NCI-H446 (cell line): ENCODE measurements at places on chromosomes 13 and 19.

GRCh38 chr13:24263632-24264031 lies 45.7 kb upstream of the C1QTNF9 start:
- DNase-seq = no peak

- no peak for DNase-seq
These were observed 212.5 kb upstream of the IRS2 start for GRCh38 chr13:109998684-109999533.

GRCh38 chr19:48933382-48933932 lies at the start of gene DHDH:
DHDH (plus strand) TSS chr19:48933699; CDS start chr19:48933722, 23 bp downstream.
- peak; percentile 79 for DNase-seq

- DNase-seq = peak; percentile 80
These were observed 20.2 kb downstream of the BBC3 start for GRCh38 chr19:47210689-47211316.

GRCh38 chr13:75607447-75607846 lies 28.7 kb upstream of the LMO7 start:
- DNase-seq = no peak

GRCh38 chr19:3131168-3131567 lies 4.7 kb upstream of the GNA15 start:
- no peak for DNase-seq

DNA sequence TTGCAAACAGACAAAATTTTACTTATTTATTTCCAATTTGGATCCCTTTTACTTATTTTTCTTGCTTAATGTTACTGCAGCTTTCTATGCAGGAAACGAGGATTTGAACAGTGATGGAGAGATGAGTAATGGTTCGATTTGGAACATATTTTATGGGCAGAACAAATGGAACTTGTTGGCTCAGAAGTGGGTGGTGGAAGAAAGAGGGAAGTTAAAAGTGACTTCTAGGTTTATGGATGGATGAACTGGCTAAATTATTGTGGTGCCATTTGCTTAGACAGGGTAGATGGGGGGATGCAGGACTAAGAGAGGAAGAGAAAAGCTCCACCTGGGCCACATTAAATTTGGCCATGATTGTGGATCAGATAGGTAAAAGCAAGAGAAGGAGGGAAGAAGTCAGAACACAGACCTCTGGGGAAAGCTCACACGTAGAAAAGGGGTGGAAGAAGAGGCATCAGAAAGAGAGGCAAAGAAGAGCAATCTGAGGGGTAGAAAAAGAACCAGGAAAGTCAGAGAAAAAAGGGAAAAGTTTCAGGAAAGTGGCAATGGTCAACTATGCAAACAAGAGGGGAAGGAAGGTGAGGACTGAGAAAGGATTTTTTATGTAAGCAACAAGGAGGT lies 768 bp upstream of the CYSLTR2 start:
- no peak for DNase-seq

DNA sequence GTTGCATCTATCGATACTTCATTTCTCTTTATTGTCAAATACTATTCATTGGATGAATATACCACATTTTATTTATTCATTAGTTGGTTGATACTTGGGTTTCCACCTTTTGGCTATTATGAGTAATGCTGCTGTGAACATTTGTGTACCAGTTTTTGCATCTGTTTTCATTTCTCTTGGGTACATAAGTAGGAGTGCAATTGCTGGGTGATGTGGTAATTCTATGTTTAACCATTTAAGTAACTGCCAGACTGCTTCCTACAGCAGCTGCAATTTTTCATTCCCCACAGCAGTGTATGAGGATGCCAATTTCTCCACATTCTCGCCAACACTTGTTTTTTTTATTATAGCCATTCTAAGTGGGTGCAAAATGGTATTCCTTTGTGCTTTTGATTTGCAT lies 2.6 kb downstream of the KCNJ14 start:
- no peak for DNase-seq

DNA sequence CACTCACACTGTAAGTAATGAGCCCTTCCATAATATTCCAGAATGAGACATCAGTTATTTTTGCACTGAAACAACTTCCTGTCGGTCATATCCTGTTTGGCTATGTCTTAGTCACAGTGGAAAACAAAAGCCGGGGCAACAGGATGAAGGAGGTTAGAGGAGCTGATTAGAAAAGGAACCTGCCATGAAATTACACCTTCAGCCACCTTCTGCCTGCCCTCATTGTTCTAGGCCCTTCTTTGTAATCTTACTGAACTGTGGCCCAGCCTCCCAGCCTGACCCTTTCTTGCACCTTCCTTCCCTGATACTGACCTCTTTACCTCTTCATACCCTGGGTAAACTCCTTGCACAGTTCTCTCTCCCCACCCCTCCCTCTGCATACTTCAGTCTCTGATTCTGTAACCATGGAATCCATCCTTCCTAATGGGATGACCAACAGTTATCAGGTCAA lies 67.3 kb downstream of the DOCK9 start:
- no peak for DNase-seq

DNA sequence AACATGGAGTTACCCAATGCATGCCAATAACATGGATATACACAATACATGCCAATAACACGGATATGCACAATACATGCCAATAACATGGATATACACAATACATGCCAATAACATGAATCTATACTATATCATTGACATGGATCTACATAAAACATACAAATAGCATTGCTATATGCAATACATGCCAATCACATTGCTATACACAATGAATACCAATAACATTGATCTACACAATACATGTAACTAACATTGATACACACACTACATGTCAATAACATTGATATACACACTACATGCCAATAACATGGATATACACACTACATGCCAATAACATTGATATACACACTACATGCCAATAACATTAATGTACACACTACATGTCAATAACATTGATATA lies 932 bp upstream of the PIP5K1C start:
- DNase-seq = no peak

- no peak for DNase-seq
These were observed 49.9 kb downstream of the UGGT2 start for GRCh38 chr13:96003304-96003703.

DNA sequence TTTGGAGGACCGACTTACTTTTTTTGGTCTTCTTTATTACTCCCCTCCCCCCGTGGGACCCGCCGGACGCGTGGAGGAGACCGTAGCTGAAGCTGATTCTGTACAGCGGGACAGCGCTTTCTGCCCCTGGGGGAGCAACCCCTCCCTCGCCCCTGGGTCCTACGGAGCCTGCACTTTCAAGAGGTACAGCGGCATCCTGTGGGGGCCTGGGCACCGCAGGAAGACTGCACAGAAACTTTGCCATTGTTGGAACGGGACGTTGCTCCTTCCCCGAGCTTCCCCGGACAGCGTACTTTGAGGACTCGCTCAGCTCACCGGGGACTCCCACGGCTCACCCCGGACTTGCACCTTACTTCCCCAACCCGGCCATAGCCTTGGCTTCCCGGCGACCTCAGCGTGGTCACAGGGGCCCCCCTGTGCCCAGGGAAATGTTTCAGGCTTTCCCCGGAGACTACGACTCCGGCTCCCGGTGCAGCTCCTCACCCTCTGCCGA lies 409 bp downstream of the FOSB start:
- DNase-seq = no peak

GRCh38 chr13:75309981-75310580 lies 171.9 kb downstream of the TBC1D4 start:
- no peak for DNase-seq

- DNase-seq = peak; percentile 67
These were observed 91.4 kb upstream of the CACNA1A start for GRCh38 chr19:13597640-13598039.

- no peak for DNase-seq
These were observed 221.9 kb downstream of the TSHZ3 start for GRCh38 chr19:31127134-31127967.

DNA sequence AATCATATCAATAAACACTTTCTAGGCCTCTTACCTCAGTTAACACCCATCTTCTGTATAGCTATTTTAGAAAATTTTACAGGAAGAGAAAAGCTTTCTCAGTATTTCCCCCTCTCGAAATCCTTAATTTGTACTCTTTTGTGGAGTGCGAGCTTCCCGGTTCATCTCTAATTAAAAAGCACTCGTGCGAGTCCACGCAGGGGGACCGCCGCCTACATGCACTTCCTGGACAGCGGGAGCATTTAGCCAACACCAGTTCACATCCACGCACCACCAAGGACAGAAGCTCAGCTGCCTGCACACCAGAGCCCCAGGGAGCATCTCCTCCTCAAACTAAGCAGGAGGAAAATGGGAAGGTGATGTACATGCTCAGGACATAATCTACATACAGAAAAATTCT lies 60.0 kb downstream of the RASA3 start:
- no peak for DNase-seq

DNA sequence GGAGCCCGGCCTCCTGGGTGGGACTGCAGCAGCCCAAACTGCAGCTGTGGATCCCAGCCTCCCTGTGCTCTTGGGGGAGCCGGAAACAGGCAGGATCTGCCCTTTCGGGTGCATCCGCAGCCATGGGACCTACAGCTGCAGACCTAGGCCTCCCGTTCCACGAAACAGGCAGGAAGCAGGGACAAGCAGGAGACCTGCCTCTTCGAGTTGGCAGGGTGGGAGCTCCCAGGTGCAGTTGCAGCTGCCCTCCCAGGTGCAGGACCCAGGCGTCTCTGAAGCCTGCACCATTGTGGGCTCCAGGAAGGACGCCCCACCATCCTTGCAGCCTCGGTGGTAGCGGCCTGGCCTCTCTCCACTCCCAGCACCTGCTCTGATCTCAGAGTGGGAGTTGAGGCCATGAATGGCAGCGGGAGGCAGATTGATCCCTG lies 189.0 kb upstream of the KLHL1 start:
- DNase-seq = no peak

- DNase-seq = no peak
These were observed 199.5 kb downstream of the ATP8A2 start for GRCh38 chr13:25571237-25571636.

DNA sequence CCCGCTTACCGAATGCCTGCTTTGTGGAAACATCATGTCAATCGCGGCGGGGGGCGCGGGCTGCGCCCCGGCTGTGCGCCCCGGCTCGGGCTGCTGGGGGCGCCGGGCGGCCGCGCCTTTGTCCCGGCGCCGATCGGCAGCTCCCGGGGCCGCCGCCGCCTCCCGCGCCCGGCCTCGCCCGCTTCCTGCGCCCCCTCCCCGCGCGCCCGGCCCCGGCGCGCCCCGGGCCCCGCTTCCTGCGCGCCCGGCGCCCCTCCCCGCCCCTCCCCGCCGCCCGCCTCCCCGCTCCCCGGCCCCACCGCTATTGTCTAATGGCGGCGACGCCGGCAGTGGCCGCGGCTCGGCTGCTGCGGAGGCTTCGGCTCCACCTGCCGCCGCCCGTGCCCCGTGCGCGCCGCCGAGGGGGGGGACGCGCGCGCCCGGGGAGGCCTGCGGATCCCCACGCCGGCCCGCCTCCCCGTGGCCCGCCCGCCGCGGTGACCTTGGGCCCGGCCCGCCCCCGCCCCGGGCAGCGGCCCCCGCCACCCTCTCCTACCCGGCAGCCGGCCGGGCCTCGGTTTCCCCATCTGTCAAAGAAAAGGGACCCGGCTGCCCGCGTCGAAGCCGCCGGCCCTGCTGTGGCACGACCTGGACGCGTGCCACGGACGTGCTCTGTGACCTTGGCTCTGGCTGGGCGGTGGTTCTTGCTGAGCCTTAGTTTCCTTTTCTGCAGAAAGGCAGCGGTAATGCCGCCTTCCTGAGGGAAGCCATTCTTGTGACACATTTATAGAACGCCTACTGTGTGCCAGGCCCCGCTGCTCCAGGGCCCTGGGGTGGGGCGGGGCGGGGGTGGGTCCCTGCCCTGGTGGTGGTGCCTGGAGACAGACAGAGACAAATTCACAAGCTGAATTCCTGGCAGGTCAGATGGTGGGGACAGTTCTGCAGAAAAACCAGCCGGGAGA lies at the start of gene TLE5:
Gene TLE5, minus strand, starts transcription at position 331 of the 941 bp plus-strand sequence. Its CDS starts 295 bp downstream, at position 36.
- DNase-seq = peak; percentile 72

GRCh38 chr13:99028890-99029289 lies 51.0 kb upstream of the DOCK9 start:
- no peak for DNase-seq

GRCh38 chr13:99154064-99154463 lies 46.6 kb upstream of the UBAC2 start:
- DNase-seq = no peak

- no peak for DNase-seq
These were observed 26.5 kb upstream of the HOMER3 start for GRCh38 chr19:18967358-18968146.

DNA sequence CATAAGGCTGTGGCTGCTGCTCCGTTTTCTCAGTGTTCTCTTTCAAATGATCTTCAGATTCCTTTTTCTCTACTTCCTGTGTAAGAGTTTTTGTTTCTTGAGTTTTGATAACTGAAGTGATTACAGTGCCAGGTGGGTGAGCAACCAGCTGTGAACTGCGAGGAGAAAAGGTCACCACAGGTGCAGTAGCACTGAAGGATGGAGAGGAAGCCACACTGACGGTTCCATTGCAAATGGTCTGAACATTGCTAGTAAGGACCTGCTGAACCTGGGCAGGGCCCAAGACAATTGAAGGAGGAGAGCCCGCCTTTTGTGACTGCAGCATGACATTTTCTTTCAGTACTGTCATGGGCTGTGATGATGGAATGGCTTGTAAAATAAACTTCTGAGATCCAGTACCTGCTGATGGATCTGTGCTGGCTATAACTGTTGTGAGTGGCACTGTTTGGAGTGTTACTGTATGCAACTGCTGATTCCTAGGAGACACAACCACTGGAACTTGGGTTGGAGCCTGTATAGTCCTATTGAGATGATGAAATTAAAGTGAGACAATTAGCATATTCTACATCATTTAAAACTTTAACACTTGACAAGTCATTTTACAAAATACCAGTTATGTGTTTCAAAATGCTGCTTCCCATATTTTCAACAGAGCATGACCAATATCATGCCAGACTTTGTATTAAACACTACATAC lies 85.5 kb downstream of the ELF1 start:
- DNase-seq = no peak

GRCh38 chr19:54576411-54576976 lies 2.9 kb downstream of the LILRA2 start:
- DNase-seq = no peak

DNA sequence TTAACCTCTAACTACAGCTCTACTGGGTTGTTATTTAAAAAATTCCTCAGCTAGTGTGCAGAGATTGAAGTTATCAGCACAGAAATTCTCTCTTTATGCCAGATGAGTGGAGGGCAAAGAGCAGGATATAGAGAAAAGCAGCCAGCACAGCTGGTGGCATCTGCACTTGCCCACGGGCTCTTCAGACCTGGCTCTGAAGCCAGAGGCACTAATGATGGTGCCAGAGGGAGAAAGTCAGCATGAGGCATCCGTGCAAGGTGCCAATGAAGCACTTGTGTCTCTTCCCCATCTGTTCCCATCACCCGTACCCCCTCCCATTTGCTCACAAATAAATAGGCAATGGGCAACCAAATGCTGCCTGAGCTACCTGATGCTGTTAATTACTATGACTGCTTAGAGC lies 138.9 kb downstream of the OLFM4 start:
- DNase-seq = peak; percentile 95
